ENCODE measurements at places on chromosomes 2 and 18.

DNA sequence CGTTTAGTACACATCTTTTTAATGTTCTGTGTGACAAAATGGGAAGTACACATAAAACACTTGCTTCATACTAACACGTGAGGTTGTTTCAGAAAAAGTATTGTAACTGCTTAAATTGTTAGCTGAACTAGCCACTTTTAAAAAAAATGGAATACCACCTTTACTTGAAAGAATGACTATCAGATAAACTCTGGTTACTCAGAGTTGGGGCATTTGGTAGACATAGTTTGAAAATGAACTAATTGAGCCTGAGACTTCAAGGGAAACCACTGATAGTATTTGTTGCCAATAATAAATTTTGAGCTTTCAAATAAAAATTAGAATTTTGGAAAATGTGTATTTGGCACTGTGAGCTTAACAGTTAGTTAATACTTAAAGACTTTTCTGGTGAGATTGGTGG, 103.0 kb upstream of the FBXO11 start:
- no peak for DNase-seq

GRCh38 chr2:166104773-166105172, 23.0 kb downstream of the SCN1A start:
- DNase-seq = no peak

DNA sequence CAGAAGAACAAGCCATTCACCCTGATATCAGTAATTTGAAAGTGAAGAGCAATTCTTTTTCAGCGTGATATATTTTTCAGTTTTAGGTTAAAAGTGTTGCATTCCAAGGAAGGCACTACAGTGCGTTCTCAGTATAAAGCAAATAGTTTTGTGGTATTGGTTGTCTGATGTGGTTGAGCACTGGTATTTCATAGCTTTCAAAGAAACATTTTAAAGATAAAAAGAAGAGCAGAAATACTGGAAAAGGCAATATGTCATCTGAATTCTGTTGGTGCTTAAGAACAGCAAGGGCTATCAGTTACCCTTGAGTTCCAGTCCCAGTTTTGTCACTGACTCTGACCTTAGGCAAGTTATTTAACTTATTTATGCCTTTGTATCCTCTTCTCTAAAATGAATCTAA, 191.6 kb downstream of the BABAM2 start:
- no peak for DNase-seq

DNA sequence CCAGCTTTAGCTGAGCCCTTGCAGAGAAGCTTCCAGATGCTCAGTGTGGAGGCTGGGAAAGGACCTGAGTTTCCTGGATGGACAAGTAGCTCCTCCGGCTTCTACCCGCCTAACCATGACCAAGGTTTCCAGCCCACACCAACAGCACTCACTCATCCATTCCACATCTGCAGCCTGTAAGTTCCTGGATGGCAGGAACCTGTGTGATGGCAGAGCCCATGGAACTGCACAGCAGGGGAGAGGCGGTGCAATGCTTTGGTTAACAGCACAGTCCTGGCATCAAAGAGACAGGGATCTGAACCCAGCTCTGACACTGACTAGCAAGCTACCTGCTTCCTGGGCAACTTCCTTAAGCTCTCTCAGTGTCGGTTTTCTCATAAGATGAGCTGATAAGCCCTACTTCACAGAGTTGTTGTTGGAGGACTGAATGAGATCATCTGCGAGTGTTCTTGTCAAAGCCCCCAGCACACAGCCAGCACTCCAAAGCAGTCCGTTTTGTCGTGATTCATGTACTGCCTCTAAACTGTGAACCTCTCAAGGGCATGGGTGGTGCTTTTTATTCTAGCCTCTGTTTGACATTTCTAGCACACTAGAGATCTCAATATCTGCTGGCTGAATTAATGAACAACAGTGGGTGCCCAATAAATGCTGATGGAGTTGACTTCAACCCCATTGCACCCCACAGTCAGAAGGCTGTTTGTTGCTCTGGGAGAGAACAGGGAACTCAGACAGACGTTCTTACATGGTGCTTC, 41.6 kb upstream of the OTOF start:
- no peak for DNase-seq

DNA sequence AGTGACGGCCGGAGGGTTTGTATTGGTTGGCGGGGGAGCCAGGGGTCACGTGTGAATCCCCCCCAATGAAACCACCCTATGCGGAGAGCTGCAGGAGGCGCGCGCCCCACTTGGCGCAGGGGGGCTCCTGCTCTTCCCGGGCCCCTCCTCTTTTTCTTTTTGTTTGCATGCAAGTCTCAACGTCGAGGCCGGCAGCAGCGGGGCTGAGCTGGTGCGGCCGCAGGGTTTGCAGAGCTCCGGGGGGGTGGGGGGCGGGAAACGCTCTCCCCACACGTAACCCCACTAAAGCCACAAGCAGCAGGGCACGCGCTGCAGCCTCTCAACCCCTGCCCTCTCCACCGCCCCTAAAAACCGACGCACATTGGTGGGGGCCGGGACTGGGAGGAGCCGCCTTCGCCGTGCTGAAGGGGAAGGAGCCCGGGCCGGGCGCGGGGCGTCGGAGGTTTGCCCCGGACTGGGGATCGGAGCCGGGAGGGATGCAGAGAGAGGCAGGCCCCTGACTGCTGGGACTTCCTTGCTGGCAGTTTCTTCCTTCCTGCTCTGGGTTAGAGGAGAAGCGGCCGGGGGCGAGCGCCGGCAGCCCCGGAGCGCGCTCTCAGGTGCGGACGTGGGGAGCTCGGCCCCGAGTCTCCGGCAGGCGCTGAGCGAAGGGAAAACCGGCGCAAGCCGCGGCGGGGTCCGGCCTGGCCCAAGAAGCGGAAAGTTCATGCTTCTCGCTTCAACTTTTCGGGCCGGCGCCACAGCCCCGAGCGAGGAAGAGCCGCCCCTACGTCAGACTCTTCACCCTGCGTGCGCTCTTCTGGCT, 864 bp downstream of the LBH start:
- DNase-seq = peak; percentile 63

DNA sequence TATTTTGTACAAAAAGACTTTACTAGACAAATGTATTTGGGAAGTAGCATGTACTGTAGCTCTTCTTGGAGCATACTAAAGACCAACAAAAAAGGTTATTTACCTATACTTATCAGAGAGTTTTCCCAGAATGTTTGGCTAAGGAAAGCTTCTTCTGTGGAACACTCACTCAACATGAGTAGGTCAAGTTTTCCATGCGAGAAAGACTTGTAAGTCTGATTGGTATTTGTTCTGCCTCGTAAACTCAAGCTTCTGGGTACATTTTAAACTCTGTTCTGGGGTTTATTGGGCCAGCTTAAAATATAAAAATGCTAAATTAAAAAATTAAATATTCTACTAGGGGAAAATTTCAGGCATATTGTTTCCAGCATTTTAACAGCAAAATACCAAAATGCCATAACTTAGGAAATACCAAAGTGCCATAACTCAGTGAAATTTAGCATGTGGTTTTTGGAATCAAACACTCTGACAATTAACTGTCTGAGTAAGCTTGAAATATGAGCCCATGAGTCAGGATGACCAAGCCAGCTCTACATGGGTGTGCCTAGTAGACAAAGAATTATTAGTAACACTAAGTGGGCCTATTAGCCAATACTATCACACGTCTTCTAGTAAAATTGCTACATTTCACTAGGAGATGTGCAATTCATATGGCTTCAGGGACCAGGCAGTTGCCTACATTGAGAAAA, 47.3 kb upstream of the SERPINE2 start:
- no peak for DNase-seq

Data from NCI-H1694 treated with DMSO at 0.1 percent for 48 hours (cell line).